Smooth muscle cell of bladder (primary cell): ENCODE measurements at places on chromosomes 3 and 15. TPM values are rescaled to one million over a fixed set of nuclear protein-coding genes. Genes with fewer than 3 reads are reported as not detected.

SKIL gene
- 72.5 and 88.7 TPM in 2 replicates for total RNA-seq

BCL2A1 gene
- total RNA-seq, result 2.7 and 9.3 TPM in 2 replicates

CPLX3 gene
- total RNA-seq, result not detected in 2 replicates

GNAT1 gene
- not detected in 2 replicates for total RNA-seq

CELF6 gene
- under 0.01 and 0.18 TPM in 2 replicates for total RNA-seq

FETUB gene
- total RNA-seq, result not detected in 2 replicates
